Hepatocyte (in vitro differentiated cells): ENCODE measurements at places on chromosomes 2 and 18. TPM values are rescaled to one million over a fixed set of nuclear protein-coding genes. Genes with fewer than 3 reads are reported as not detected.

Gene ABCG5
- total RNA-seq, result 3.8 and 5.4 TPM in 2 replicates

Gene CUL3
- total RNA-seq, result 63.9 and 79.0 TPM in 2 replicates

Gene STON1
- total RNA-seq, result 21.6 and 22.0 TPM in 2 replicates

Gene DNAH7
- total RNA-seq, result 0.68 and 1.2 TPM in 2 replicates

Gene CNGA3
- total RNA-seq, result 0.04 and 0.13 TPM in 2 replicates

Gene HOXD8
- 1.3 TPM in 2 replicates for total RNA-seq

Gene CD226
- 0.07 and 0.16 TPM in 2 replicates for total RNA-seq

Gene SNRNP27
- total RNA-seq, result 43.1 and 58.4 TPM in 2 replicates

Gene ANKRD62
- not detected in 2 replicates for total RNA-seq

Gene REG1B
- total RNA-seq, result not detected in 2 replicates

Gene EVA1A
- total RNA-seq, result 30.8 and 36.2 TPM in 2 replicates

Gene POTEC
- total RNA-seq, result not detected in 2 replicates

Gene NBAS
- 45.8 and 47.2 TPM in 2 replicates for total RNA-seq

Gene BCL2L11
- total RNA-seq, result 25.3 and 26.5 TPM in 2 replicates

Gene AGAP1
- total RNA-seq, result 19.2 and 20.0 TPM in 2 replicates

Gene UGT1A8
- total RNA-seq, result 0.08 and 0.10 TPM in 2 replicates

Gene RGPD3
- total RNA-seq, result 0.27 and 0.36 TPM in 2 replicates

Gene TGIF1
- total RNA-seq, result 129 and 162 TPM in 2 replicates

Gene MYO1B
- total RNA-seq, result 91.6 and 95.4 TPM in 2 replicates

Gene CHST9
- 30.6 and 32.7 TPM in 2 replicates for total RNA-seq

Gene XIRP2
- total RNA-seq, result not detected in 2 replicates

Gene MOCOS
- total RNA-seq, result 7.9 and 8.6 TPM in 2 replicates

Gene CPO
- 0.36 TPM in 1 of 2 replicates, not detected in the other for total RNA-seq

Gene ARHGAP15
- 0.17 and 1.0 TPM in 2 replicates for total RNA-seq

Gene RGPD5
- total RNA-seq, result 17.7 and 46.3 TPM in 2 replicates

Gene CETN1
- not detected in 2 replicates for total RNA-seq

Gene RESP18
- not detected in 2 replicates for total RNA-seq

Gene RNF25
- 21.0 and 25.9 TPM in 2 replicates for total RNA-seq

Gene OSBPL6
- 3.0 and 3.9 TPM in 2 replicates for total RNA-seq

Gene GRB14
- total RNA-seq, result 3.6 and 4.2 TPM in 2 replicates

Gene ADI1
- total RNA-seq, result 97.7 and 106 TPM in 2 replicates

Gene UGT1A4
- total RNA-seq, result not detected in 2 replicates

Gene PSME4
- total RNA-seq, result 35.1 and 53.1 TPM in 2 replicates

Gene SNTG2
- total RNA-seq, result not detected in 2 replicates

Gene MORN2
- 19.3 and 24.6 TPM in 2 replicates for total RNA-seq

Gene AQP12A
- total RNA-seq, result not detected in 2 replicates

Gene NETO1
- not detected in 2 replicates for total RNA-seq

Gene ARL5A
- total RNA-seq, result 66.4 and 68.3 TPM in 2 replicates

Gene DNAJC5G
- total RNA-seq, result not detected in 2 replicates

Gene PRKAG3
- not detected in 2 replicates for total RNA-seq

Gene SCN3A
- total RNA-seq, result 13.2 and 14.5 TPM in 2 replicates

Gene IL37
- not detected in 2 replicates for total RNA-seq

Gene IL1RL2
- not detected in 2 replicates for total RNA-seq

Gene SLC23A3
- 1.4 and 1.5 TPM in 2 replicates for total RNA-seq

Gene MROH2A
- not detected in 2 replicates for total RNA-seq

Gene ARMC9
- total RNA-seq, result 14.6 and 22.5 TPM in 2 replicates
